ENCODE measurements at places on chromosomes 12 and 14.

DNA sequence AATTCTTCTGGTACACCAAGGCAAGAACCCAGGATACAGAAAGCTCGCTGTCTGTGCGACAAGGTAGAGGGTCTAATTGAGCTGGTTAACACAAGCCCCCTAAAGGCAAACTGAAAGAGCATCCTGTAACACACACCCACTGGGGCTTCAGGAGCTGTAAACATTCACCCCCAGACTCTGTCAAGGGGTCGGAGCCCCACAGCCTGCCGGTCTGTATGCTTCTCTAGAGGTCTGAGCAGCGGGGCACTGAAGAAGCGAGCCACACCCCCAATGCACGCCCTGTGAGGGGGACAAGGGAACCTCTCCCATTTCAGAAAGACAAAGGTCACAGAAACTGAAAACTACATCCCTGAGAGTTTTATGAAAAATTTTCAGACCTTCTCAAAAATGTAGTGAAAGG, 1.3 kb upstream of the IPO8 start:
- no peak for DNase-seq

DNA sequence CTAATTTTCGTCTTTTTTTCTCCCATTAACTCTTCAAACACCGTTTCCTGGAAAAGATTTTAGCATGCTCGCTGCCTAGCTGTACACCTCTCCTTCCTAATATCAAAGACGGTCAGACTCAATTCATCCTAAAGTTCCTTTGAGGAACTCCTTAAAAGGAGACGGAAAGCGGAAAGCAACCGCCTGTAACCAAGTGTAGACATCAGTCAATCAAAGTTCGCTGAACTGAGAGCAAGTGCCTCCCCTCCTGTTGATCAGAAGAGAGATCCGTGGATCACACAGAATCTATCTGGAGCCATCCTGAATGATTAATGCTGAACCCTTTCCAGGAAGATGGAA, 412 bp upstream of the TEP1 start:
- DNase-seq, result no peak

- DNase-seq, result no peak
Measured at GRCh38 chr12:133046698-133047097, 9.4 kb downstream of the ZNF84 start.

GRCh38 chr12:81949841-81950308, 190.7 kb upstream of the PPFIA2 start:
- DNase-seq, result no peak

DNA sequence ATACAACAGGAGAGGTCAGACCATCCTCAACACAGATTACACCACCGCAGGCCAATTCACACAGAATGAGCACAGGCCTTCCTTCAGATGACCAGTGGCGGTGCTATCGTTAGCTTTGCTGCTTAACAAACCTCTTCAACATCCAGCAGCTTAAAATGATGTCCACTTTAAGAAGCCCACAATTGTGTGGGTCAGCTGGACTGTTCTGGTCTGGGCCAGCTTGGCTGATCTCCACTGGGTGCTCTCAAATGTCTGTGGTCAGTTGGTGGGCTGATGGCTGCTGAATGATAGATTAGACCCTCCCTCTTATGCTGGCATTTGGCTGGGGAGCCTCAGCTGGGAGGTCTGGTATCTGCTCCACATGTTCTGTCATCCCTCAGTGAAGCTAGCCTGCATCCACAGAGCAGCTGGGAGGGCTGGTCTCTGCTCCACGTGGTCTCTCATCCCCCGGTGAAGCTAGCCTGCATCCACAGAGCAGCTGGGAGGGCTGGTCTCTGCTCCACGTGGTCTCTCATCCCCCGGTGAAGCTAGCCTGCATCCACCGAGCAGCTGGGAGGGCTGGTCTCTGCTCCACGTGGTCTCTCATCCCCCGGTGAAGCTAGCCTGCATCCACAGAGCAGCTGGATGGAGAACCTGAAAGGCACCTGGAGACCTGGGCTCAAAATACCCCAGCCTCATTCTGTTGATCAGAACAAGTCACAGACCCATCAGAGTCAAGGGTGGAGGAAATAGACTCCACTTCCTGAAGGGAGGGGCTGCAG, 203.6 kb upstream of the DIO3 start:
- DNase-seq, result no peak

DNA sequence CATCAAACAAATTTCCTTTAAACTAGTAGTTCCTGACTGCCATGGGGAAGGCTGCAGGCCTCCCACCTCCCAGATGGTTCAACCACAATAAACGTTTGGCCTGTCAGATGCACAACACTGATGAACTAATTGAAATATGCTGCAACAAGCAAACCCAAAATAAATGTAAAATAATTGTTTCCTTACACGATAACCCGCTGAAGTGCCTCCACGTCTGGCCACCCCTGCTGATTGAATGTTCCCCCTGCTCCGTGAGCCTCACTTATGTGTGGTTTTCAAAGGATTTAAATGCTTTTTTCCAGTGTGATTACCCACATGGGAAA, 8.4 kb downstream of the PITPNM2 start:
- no peak for DNase-seq
